ENCODE measurements at places on chromosomes 7 and 10.

GRCh38 chr10:10816447-10816846 lies 201.2 kb upstream of the CELF2 start:
- no peak for DNase-seq

DNA sequence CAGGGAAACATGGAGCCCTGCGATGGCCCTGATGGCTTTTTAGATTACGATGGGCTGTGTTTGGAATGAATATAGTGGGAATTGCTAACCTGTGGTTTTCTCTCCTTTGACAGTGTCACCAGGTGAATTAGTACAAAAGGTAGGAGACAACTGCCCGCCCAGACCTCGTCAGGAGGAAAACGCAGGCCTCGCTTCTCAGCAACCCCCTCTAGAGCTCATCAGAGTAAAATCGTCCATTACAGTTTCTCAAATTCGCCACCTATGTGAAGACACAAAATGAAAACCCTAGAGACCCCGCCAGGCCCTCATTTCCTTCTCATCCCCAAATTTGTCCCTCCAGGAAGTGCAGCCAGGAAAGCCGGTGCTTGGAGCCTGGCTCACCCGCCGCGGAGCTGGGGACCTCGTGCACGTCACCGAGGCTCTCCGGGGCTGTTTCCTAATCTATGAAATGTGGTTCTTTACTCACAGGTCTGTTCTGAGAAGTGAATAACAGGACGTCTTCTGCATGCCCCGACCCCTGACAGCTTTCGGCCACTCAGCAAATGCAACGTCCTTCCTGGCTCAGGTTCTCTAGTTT lies 143.7 kb downstream of the VIPR2 start:
- no peak for DNase-seq

DNA sequence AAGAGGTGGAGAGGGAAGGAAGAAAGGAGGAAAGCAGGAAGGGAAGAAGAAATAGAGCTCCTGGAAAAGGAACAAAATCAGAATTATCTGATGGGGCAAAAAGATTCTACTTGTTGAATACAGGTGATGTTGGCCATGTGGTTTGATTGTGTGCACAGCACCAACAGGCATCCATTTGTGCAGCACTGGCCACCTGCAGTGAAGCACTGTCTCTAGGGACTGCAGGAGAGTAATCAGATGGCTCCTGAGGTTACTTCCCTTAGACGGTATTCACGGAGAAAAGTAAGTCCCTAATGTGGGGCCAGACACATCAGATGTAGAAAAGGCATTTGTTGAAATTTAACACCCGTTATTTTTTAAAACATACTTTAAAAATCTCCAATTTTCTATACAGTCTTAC lies 135.3 kb upstream of the VIPR2 start:
- DNase-seq = no peak

DNA sequence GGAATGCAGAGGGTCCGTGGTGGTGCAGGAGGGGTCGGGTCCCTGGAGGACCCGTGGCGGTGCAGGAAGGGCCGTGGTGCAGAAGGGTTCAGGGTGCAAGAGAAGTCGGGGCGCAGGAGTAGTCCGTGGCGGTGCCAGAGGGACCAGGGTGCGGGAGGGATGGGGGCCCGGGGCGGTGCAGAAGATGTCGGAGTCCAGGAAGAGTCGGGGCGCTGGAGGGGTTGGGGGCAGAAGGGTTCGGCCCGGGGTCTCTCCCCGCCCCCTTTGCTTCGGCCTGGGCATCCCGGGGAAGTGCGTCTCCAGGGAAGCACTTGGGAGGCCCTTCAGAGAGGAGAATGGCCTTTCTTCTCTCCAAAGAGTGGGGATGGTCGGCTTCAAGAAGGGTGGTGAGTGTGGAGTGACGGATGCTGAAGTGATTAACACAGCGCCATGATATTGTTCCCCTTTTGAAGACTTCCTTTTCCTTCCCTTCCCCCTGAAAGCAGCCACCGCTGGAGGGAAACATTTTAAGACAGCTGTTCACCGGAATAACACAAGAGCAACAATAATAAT lies 997 bp downstream of the WDR37 start:
- DNase-seq = no peak

- no peak for DNase-seq
These were observed 53.1 kb upstream of the CXCL12 start for GRCh38 chr10:44437840-44438511.

DNA sequence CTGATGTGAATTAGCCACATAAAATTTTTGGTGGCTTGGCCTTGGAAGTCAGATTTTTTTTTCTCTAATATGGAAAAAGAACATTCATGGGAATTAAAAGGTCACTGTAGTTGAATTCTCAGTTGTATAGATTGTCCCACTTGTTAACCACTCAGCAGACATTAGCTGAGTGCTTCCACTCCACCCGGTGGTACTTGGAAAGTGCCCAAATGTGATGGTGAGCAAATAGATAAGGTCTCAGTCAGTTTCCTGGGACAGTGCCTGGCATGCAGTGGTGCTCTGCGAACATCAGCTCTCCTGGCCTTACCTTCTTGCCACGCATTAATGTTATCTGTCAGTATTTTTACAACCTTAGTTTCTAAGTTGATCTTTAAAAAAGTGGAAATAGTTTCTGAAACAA lies 1.4 kb downstream of the ATP5F1C start:
- DNase-seq = no peak

DNA sequence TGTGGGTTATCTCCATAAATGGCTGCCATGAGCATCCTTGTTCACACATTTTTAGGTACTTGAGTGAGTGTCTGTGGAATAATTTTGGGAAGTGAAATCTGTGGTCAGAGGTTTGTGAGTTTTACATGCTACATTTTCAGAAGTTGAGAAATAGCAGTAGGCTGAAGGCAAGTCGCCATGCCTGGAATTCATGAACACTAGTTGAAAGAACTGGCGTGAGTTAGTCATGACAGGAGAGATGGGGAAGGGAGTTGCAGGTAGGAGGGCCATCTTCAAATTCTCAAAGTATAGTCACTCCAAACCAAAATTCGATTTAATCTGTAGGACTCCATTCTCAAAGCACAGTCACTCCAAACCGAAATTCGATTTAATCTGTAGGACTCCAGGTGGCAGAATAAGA lies 89.6 kb downstream of the EGFR start:
- DNase-seq = no peak

DNA sequence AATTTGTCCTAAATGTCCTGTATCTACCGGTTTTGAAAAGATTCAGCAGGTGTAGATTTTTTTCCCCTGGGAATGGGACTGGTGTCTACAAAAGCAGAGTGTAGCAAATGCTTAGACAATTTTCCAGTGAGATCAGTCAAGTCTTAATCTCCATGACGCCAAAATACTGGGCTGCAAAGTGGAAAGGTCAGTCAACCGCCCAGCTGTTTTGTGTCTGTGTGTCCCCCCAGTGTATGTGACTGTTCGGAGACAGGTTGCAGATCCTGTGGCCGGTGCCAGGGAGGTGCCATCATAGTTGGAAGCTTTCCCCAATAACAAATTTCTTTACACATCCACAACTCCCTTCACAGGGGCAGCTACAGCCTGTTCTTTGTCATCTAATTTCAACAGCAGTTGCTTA lies 263.8 kb downstream of the ARHGAP12 start:
- DNase-seq = no peak

DNA sequence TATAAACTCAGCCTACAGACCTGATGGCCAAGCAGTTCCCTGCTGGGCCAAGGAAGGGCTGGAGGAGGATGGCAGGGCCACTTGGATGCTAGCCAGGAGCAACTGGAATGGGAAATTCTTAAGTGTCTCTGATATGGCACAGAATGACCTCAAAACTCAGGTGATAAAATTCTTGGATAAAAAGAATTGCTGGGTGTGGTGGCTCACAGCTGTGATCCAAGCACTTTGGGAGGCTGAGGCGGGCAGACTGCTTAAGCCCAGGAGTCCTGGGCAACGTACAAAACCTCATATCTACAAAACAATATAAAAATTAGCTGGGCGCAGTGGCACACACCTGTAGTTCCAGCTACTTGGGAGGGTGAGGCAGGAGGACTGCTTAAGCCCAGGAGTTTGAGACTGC lies 14.0 kb upstream of the PKD1L1 start:
- no peak for DNase-seq

GRCh38 chr7:36224934-36225858 lies 72.1 kb downstream of the EEPD1 start:
- no peak for DNase-seq

GRCh38 chr10:77837248-77837924 lies 89.2 kb downstream of the DLG5 start:
- peak; percentile 44 for DNase-seq

DNA sequence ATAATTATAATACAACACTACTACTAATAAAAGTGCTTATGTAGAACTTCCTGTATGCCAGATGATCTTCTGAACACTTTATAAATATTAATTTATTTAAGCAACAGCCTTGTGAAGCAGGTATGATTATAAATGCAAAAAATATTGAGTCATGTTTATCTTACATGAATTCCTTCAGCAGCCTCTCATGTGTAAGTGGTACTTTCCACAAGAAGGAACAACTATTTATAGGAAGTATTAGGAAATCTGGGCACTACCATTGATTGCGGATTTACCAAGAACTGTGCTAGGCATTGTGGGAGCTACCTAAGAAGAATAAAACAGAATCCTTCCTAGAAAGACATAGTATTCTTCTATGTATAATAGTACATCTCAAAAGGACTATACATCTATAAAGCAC lies 10.7 kb upstream of the STEAP4 start:
- no peak for DNase-seq

- DNase-seq = no peak
These were observed 53.0 kb upstream of the PPP1R17 start for GRCh38 chr7:31633894-31634494.

Data from activated T-helper 1 cell treated with Interleukin-2 at 50 U/mL for 16 hours (primary cell).